ENCODE measurements at places on chromosomes 6 and 20. TPM values are rescaled to one million over a fixed set of nuclear protein-coding genes. Genes with fewer than 3 reads are reported as not detected.

- no peak for DNase-seq
Observed at GRCh38 chr6:6738922-6739716, 150.6 kb downstream of the LY86 start.

CPXM1 gene
- not detected for total RNA-seq

- no peak for DNase-seq
Observed at GRCh38 chr6:3650959-3651697, 100.4 kb downstream of the PXDC1 start.

- DNase-seq: no peak
Observed at GRCh38 chr6:148455225-148455624, 112.6 kb downstream of the SASH1 start.

- no peak for DNase-seq
Observed at GRCh38 chr20:63565021-63565698, 8.9 kb downstream of the HELZ2 start.

GRCh38 chr20:16821211-16822089, 73.3 kb downstream of the OTOR start:
- peak; percentile 44 for DNase-seq

FHL5 gene
- not detected for total RNA-seq

TASP1 gene
- 10.8 TPM for total RNA-seq

- DNase-seq: no peak
Observed at GRCh38 chr20:38759106-38759505, 10.8 kb downstream of the ACTR5 start.

- DNase-seq: no peak
Observed at GRCh38 chr6:15364401-15365037, 118.7 kb downstream of the JARID2 start.

DNA sequence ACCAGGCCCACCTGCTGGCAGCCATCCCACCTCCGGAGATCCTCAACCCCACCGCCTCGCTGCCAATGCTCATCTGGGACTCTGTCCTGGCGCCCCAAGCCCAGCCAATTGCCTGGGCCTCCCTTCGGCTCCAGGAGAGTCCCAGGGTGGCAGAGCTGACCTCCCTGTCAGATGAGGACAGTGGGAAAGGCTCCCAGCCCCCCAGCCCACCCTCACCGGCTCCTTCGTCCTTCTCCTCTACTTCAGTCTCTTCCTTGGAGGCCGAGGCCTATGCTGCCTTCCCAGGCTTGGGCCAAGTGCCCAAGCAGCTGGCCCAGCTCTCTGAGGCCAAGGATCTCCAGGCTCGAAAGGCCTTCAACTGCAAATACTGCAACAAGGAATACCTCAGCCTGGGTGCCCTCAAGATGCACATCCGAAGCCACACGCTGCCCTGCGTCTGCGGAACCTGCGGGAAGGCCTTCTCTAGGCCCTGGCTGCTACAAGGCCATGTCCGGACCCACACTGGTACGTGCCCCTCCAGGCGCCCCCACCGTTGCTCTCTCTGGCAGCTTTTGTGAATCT, 1.1 kb downstream of the SNAI1 start:
- no peak for DNase-seq

AGPAT4 gene
- total RNA-seq: 3.9 TPM

CENPQ gene
- total RNA-seq: 16.1 TPM

- DNase-seq: no peak
Observed at GRCh38 chr6:16336056-16336818, 97.8 kb downstream of the GMPR start.

DNA sequence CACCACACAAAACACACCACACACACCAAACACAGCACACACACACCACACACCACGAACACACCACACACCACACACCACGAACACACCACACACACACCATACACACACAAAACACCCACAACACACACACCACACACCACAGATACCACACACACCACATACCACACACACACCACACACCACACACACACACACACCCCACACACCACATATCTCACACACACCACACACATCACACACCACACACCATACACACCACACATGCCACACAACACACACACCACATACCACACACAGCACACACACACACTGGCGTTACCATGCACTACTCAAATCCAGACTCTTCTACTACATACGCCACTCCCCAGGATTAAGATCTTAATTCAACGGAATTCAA, 118.9 kb upstream of the THBS2 start:
- DNase-seq: no peak

SPATS1 gene
- not detected for total RNA-seq

GRCh38 chr20:61223121-61223520, 28.9 kb upstream of the CDH4 start:
- DNase-seq: no peak

- DNase-seq: no peak
Observed at GRCh38 chr20:9081423-9081966, 12.6 kb downstream of the PLCB4 start.

All from H4 (cell line).